Naive thymus-derived CD8-positive, alpha-beta T cell (primary cell): ENCODE measurements at places on chromosomes 6 and 20.

- DNase-seq, result no peak
Observed at GRCh38 chr6:156876302-156876701, 99.1 kb downstream of the ARID1B start.

DNA sequence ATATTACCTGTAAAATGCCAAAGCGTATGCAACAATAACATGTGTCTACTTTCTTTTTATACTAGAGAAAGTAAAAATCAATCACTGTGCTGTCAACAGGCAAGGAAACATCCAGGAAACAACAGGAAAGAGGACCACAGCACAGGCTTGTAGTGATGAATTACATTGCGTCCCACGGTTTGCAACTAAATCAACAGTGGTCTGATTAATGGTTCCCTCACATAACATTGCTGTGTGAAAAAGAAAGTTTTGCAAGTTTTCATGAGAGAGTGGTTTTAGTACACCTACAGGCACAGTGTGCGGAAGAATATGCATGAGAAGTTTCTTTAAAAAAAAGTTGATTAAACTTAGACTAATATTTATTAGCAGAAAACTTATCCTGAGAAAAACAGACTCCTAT, 329.5 kb upstream of the HSF2 start:
- no peak for DNase-seq

DNA sequence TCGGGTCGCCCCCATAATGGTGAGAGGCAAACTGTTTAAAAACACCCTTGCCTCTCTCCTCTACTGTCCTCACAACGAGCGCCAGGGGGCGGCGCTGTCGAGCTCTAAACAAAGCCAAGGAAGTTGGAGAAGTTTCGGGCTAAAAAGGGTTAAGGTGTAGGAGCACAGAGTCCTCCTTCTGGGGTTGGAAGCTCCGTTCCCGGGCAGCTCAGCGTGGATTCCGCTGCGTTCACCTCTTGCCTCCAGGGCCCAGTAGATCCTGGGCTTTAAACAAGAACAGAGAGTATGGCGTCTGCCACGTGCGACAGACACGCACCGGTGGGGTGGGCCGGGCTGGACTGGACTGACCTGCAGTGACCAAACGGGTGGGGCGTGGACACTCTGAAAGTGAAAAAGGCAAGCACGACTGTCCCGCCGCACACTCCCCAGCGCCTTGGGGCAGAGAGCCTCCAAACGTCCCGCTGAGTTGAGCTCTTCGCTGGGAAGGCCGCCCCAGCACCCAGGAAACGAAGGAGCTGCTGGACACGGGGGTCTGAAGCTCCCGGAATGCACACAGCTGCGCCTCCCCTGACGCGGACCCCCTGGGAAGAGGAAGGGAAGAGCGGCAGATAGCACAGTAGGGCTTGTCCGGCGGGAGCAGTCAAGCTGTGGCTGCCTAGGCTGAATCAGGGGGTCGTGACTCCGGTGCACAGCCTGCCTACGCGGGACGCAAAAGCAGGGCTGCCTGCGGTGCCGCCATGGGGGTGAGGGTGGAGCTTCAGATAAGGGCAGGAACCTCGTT, 1.6 kb upstream of the THBD start:
- DNase-seq, result no peak

DNA sequence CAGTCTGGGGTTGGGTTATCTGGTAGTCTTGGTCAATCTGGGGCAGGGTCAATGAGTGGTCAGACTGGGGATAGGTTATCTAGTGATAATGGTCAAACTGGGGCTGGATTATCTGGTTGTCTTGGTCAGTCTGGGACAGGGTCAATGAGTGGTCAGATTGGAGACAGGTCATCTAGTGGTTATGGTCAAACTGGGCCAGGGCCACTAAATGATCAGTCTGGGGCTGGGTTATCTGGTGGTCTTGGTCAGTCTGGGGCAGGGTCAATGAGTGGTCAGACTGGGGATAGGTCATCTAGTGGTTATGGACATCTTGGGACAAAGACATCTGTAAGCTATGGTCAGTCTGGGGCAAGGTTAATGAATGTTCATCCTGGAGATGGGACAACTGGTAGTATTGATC, 28.5 kb upstream of the BPIFA2 start:
- DNase-seq, result no peak

DNA sequence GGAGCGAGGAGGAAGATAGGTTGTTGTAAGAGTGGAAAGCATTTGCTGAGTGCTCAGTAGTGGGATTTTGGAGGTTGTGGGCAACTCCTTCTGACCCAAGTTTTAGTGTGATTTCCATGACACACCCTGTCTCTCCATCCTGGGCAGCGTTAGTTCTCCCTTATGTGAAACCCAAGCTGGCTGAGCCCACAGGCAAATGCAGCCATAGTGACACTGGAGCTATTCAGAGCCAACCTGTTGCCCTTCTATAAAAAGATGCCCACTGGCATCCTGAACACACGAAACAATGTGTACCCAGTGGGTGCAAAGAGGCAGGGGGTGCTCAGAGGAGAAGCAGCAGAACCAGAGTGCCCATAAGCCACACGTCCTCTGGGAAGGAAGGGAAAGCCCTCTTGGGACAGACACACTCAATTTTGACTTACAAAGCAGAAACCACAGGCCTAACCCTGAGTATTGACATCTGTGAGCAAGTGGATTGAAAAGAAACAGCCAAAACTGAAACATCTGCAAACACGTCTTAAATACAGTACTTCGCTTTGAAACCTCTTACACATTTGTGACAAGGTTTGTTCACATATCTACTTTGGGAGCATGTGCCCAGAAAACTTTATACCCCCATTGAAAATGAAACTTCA, 54.6 kb downstream of the BPIFB1 start:
- no peak for DNase-seq

- DNase-seq, result no peak
Observed at GRCh38 chr6:11692451-11693376, 85.9 kb downstream of the ADTRP start.

GRCh38 chr20:61257611-61258010, 5.5 kb downstream of the CDH4 start:
- no peak for DNase-seq

DNA sequence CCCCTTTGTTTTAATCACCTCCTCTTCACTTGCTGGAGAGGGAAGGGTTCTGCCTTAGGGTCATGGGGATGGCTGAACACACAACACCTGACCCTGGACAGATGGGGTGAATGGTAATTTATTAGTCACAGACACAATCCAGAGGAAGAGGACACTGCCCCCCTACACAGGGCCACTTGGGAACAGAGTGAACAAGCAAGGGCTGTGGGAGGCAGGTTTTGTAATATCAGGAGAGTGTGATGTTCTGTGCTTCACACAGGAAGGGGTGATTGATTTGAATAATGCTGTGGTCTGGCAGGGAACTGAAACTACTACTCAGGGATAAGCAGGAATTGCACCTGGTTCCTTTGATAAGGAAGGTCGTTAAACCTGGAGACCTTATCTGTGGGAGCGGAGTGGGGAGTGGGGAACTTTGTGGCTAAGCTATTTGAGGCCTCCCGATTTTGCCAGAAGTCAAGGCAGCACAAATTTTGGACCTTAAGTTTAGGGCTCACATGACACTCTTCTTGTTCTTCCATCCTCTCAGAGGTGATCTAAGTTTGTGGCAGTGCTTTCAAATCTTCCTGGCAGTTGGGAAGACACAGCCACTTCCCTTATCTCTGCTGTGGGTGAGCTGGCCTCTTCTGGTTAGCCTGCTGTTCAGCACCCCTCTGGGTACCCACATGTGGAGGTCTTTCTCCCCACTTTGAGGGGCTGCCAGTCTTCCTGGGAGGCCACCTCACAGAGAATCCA, 77.8 kb downstream of the CD164 start:
- no peak for DNase-seq

DNA sequence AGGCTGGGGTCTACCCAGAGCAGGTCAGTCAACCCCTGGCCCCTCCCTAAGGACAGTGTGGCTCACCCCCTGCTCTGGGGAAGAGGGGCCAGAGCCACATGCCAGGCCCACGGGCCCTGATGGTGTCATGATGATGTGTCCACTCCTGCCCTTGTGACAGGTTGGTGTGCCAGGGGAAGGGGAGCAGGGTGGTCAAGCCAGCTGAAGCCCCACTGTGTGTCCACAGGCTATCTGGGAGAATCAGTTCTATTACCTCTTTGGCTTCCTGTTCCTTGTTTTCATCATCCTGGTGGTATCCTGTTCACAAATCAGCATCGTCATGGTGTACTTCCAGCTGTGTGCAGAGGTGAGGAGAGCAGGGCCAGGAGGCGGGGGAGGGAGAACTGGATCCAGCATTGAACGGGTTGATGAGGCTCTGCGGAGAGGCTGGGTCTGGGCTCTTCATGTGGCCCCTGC, 47.7 kb downstream of the PLAGL2 start:
- no peak for DNase-seq

GRCh38 chr20:33673410-33674293, 576 bp downstream of the NECAB3 start:
- DNase-seq, result no peak

GRCh38 chr6:32462609-32463008, 22.9 kb downstream of the HLA-DRA start:
- no peak for DNase-seq

DNA sequence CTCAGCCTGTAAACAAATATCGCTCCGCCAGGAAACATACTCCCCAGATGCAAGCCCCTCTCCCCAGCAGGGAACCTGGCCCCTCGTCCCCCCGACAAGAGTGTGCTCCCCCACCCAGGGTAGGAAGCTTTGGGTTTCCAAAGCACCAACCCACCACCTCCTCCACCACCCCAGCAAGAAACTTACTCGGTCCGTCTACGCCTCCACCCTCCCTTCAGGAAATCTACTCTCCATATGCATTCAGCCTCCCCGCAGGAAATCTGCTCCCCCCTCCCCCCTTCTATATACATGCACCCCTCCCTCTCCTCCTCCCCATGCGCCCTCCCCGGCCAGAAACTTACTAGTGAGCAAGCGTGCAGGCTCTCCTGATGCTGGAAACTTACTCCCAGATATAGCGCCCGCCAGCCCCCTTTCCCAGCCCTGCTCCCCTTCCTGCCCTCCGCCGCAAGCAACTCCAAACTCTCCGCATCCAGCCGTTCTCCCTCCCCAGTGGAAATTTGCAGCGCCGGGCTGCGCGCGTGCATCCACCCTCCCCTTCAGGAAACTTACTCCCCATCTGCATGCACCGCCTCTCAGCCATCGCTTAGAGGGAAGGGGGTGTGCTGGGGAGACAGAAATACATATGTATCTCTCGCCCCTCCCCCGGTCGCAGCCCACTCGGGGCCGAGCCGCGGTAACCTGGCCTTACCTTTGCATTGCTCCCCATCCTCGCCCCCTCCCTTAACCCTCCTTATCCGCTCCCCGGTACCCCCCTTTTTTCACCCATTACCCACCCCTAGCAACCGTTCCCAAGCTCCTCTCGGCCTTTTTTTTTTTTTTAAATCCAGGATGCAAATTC, at the start of gene TRERF1:
TRERF1 (minus strand) TSS at position 594 of the 838 bp plus-strand sequence. CDS start 182,336 bp downstream, outside the sequence.
- peak; percentile 46 for DNase-seq

GRCh38 chr6:157823528-157824370, 703 bp downstream of the SNX9 start:
- peak; percentile 88 for DNase-seq

- peak; percentile 28 for DNase-seq
Observed at GRCh38 chr20:31605902-31606803, 1.1 kb downstream of the ID1 start.

GRCh38 chr6:130167655-130168054, 55.1 kb downstream of the SAMD3 start:
- DNase-seq, result no peak

DNA sequence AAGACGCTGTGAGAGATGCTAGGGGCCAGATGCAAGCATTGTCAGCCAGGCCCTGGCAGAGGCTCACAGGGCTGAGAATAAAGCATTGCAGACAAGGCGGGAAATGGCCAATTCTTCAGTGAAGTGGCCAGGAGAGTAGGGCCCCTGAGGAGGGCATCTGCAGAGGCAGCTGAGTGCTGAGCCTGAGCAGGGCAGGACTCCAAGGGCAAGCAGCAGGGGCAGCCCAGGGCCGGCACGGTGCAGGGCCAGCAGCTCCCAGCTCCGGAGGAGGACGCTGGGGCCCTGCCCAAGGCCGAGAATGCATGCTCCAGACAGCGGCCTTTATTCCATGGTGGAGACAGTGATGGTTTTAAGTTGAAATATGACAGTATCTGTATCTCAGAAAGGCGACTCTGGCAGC, 305.5 kb downstream of the FOXC1 start:
- DNase-seq, result no peak

GRCh38 chr20:12969071-12969669, 39.6 kb upstream of the SPTLC3 start:
- DNase-seq, result no peak

GRCh38 chr6:147274012-147274411, 69.8 kb downstream of the STXBP5 start:
- no peak for DNase-seq

DNA sequence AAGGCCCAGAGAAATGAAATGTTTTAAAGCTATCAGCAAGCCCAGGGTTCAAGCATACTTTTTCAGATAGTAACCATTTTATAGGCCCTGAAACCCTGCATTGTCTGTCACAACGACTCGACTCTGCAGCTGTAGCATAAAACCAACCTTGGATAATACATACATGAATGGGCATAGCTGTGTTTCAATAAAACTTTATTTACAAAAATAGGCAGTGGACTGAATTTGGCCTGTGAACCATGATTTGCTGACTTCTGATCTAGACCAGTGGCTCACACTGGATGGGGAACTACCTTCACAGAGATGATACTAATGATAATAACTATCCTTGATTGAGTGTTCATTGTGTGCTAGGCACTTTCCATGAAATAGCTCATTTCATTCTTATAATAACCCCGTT, 97.3 kb upstream of the ZNFX1 start:
- DNase-seq, result no peak

DNA sequence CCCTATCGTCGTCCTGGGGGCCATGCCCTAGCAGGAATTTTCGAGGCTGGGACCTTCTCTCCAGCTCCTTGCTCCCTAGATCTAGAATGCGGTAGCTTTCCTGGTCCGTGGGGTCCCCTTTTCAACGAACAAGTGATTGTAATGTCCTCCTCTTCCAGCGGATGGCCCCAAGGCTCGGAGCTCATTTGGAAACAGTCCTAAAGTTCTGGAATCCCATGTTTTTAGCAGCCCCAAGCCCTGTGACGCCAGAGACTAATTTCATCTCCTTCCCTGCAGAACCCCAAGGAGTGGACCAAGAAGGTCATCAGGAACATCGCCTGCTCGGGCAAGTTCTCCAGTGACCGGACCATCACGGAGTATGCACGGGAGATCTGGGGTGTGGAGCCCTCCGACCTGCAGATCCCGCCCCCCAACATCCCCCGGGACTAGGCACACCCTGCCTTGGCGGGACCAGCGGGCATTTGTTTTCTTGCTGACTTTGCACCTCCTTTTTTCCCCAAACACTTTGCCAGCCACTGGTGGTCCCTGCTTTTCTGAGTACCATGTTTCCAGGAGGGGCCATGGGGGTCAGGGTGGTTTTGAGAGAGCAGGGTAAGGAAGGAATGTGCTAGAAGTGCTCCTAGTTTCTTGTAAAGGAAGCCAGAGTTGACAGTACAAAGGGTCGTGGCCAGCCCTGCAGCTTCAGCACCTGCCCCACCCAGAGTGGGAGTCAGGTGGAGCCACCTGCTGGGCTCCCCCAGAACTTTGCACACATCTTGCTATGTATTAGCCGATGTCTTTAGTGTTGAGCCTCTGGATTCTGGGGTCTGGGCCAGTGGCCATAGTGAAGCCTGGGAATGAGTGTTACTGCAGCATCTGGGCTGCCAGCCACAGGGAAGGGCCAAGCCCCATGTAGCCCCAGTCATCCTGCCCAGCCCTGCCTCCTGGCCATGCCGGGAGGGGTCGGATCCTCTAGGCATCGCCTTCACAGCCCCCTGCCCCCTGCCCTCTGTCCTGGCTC, 48.5 kb downstream of the PYGB start:
- DNase-seq, result no peak

GRCh38 chr6:13814938-13815575, 700 bp upstream of the MCUR1 start:
- DNase-seq, result no peak
